IMR-90 (cell line): ENCODE measurements at places on chromosomes 2 and 18. TPM values are rescaled to one million over a fixed set of nuclear protein-coding genes. Genes with fewer than 3 reads are reported as not detected.

DNA sequence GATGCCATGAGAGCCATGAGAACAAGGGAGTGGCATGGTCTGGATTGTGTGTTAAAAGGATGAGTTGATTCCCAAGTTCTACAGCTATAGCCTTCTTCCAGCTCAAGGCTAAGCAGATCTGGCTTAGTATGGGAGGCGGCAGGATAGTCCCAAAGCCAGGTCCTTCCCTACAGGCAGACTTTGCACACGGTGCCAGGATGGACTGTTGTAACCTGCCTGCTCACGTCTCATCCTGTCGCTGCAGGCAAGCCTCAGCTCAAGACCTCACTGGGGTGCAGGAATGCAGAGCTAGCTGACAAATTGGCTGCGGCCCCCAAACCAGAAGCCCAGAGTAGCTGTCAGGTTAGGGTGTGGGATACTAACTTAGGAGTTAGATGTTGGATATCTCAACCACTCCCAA is 28.8 kb upstream of the IGFBP5 start:
- no peak for DNase-seq

- DNase-seq = peak; percentile 86
Measured at GRCh38 chr2:9135822-9136558, 70.6 kb upstream of the ASAP2 start.

GRCh38 chr2:238339395-238339780 is 19.1 kb downstream of the TRAF3IP1 start:
- no peak for DNase-seq

DNA sequence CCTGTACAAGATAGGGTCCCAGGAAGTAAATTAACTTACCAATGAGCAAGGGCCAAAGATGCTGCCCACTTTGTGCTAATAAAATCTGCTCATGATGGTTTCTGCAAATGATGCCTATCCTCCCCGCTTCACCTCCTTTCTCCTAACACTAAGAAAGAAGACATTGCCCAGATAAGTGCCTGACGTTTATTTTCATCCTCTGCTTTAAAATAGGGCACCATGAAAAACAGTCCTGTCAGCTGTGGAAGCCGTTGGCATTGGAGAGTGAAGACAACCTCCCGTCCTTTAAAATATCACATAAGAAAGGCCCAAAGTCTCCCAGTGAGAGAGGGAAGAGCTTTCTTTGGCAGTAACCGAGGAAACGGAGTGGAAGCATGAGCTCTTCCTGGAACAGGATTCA is 1.7 kb upstream of the TXNDC2 start:
- DNase-seq = no peak

The NAT8 gene
- not detected in 2 replicates for total RNA-seq
